ENCODE measurements at places on chromosomes 1 and 21.

- peak; percentile 61 for DNase-seq
These were observed 37.8 kb upstream of the BMP8A start for GRCh38 chr1:39453603-39454002.

DNA sequence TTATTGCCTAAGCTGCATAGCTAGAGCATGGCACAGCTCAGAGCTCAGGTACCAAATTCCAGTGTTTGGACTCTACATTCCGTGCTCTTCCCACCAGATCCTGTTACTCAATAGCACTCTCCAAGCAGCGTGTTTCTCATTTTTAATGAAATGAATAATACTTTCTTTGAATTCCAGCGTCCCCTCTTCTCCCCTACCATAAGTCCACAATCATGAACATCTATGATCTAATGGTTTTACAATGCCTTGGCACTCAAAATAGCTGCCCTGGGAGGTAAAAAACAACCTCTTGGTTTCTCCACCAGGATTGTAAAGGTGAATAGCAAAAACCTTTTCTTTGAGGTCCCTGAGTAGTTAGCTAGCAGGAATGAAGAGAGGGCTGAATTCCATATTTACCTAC lies 480.0 kb upstream of the PKN2 start:
- peak; percentile 14 for DNase-seq

DNA sequence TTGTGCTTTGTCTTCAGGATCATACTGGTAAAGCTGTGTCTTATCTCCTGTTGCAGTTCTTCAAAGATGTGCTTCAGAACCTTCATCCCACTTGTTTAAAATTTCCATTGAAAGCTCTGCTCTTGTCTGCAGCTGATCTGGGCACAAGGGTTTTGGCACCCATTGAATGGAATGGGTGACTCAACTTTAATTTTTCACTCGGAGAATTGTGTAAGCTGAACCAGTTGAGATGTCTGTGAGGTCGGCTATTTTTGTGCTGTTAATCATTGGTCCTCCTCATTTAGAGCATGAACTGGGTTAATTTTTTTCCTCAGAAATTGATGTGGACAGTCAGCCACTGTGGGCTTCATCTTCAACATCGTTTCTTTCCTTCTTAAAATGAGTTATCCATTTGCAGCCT lies 252.1 kb downstream of the TM2D1 start:
- peak; percentile 39 for DNase-seq

- DNase-seq, result no peak
These were observed 139.4 kb downstream of the MRPL39 start for GRCh38 chr21:25467896-25468295.

- DNase-seq, result peak; percentile 43
These were observed 22.0 kb upstream of the SRRM1 start for GRCh38 chr1:24621121-24621520.

DNA sequence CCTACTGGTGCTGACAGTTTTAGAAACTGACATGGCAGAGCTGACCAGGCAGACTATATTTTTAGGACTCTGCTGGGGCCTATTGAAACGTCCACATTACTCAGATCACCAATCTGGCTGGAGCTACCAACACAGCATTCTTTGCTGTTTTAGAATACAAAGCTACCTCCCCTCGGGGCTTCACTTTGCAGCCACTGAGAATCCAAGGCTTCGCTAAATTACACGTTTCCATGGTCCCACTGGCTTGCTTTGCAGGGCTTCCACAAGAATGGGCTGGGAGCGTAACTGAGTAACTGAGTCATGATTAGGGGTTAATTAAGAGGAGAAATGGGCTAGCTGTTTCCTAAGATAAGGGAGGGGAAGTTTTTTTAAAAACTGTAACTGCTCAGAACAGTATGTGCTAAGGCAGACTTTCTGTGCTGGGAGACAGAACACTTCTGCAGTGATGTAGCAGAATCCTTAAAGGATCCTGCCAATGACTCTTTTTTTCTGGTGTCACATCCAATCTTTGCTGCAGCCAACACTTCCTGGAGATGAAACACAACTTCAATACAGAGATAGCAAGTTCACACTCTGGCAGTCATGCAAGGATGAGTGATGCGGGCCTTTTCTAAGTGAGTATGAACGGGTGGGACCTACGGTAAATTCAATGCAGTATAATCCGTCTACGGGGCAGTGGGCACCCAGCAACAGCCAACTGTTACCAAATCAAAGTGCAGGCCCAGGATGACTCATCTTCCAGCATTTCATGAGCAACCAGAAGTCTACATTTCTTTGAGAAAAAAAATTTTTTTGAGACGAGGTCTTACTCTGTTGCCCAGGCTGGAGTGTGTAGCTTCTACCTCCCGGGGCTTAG lies 21.5 kb downstream of the NDUFS5 start:
- peak; percentile 87 for DNase-seq

DNA sequence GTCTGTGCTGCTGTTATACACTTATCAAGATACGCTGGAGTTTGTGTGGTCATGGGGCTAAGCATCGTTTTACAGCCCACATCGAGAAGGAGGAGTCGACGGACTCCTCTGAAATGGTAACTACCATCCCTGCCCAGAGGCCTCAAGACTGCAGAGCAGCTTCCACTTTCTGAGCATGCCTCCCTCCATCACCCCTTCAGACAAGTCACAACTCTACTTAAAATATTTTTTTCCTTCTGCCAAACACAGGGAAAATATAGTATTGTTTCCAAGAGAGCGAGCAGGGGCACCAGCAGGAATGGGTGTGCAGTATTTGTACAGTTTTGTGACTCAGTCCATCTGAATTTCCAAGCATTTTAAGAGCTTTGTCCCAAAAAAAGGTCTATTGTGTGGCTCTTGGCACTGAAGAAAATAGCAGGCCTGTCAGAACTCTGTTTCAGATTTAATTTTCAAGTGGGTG lies 14.1 kb downstream of the EVA1C start:
- DNase-seq, result peak; percentile 68

GRCh38 chr1:11741919-11742558 lies 6.1 kb downstream of the AGTRAP start:
- peak; percentile 17 for DNase-seq

DNA sequence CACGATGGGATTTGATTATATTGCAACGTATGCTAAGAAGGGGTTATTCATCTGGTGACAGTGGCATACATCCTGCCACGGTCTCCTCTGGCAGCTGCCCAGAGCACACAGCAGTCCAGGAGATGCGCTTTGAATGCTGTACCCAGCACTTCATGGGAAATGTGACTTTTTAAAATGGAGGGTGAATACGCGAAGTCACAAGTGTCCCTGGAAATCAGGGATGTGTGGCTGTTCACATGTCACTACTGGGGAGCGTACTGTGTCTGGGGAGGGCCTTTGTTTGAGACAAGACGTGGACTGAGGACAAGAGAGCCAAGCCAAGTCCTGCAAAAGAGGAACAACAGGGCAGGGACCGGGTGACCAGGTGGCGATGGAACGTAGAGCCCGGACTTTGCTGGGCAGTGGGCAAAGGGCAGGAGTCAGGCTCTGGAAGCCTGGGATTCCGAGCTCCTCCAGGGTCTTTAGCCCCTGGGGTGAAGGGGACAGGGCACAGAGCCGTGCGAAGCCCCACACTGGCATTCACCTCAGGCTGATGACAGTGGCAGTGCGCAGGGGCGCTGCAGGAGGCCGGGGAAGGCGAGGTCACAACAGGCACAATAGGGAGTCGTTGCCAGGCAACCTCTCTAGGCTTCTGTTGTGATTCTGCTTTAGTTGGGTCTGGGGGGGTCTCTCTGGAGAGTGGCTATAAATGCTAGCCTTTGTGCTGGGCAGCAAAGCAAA lies 11.4 kb upstream of the ZBTB21 start:
- no peak for DNase-seq

GRCh38 chr1:44425341-44426082 lies 20.5 kb downstream of the RNF220 start:
- no peak for DNase-seq

DNA sequence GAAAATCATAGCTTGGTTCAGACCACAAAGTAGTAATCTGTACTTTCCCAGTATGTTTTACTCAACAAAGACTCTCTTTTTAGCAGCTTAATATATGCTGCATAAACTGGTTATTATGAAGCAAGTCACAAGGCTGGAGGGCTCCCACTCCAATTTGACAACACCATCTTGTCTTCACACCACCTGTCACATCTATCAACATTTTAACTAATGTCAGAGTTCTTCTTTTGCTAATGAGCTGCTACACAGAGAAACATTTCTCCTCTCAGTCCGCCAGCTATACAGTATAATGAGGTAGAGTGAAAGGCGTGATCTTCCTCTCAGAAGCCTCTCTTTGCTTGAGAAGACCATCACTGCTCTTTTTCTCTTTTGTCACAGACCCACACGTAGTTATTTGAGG lies 230.1 kb downstream of the BARHL2 start:
- no peak for DNase-seq

GRCh38 chr1:9586147-9586766 lies 2.5 kb upstream of the TMEM201 start:
- no peak for DNase-seq

GRCh38 chr1:224544346-224545110 lies 71.6 kb upstream of the CNIH3 start:
- peak; percentile 76 for DNase-seq

DNA sequence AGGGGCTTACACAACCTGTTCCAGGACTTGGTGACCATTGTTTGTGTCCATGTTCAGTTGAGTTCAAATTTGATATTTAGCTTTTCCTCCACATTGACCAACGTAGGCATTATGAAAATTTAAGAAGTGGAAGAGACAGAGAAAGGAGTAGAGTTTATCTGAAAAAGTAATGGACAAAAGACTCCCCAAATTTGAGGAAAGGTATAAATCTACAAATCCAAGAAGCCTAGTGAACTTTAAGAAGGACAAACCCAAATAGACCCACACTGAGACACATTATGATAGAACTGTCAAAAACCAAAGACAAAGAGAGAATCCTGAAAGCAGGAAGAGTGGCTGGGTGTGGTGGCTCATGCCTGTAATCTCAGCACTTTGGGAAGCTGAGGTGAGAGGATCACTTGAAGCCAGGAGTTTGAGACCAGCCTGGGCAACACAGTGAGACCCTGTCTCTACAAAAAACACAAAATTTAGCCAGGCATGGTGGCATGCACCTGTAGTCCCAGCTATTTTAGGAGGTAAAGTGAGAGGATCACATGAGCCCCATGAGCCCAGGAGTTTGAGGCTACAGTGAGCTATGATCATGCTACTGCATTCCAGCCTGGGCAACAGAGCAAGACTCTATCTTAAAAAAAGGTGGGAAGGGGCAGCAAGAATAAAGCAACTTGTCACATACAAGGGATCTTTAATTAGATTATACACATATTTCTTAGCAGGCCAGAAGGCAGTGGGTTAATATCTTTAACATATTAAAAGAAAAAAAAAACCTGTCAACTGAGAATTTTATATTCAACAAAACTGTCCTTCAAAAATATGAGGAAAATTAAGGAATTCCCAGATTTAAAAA lies 41.0 kb upstream of the ERO1B start:
- DNase-seq, result no peak

- no peak for DNase-seq
These were observed 41.9 kb downstream of the AHDC1 start for GRCh38 chr1:27562021-27562420.

DNA sequence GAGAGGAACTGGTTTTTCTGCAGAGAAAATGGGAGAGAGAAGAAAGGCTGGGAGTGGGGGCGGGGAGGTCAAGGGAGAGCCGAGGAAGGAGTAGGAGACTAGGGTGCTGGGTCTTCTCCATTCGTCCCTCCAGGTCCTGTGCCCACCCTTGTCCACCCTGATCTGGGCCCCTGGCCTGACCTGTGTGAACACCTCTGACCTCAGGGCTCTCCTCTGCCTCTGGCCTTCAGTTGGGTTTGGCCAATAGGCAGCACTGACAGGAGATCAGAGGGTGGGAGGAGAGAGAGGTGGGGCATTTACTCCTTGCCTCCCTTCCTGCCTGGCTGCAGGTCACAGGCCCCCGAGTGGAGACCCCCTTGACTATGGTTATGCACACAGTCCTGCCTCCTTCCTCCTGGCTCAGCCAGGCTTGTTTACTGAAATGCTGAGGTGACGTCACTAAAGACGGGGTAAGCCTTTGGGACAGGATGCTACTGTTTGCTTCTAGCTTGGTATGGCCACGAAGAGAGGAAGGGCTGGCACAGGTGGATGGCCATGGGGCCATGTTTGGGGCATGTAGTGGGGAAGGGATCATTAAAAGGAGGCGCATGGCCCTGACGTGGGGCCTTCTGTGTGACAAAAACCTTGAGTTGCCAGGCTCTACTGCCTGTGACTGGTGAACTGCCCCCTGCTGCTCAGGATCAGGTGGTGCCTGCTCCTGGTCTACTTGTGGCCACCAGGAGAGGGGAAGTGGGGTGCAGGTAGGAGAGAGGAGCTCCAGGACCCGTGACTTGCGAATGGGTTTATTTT lies 248.7 kb upstream of the CSF3R start:
- DNase-seq, result no peak

GRCh38 chr1:46153732-46154131 lies 21.2 kb upstream of the TSPAN1 start:
- DNase-seq, result no peak

GRCh38 chr1:37134599-37134998 lies 100.3 kb upstream of the GRIK3 start:
- no peak for DNase-seq

- no peak for DNase-seq
These were observed 59.7 kb downstream of the ERICH3 start for GRCh38 chr1:74613894-74614293.

- no peak for DNase-seq
These were observed 28.0 kb upstream of the FASLG start for GRCh38 chr1:172630868-172631267.

Data from AG10803 (cell line).